ENCODE measurements at places on chromosomes 4 and X.

DNA sequence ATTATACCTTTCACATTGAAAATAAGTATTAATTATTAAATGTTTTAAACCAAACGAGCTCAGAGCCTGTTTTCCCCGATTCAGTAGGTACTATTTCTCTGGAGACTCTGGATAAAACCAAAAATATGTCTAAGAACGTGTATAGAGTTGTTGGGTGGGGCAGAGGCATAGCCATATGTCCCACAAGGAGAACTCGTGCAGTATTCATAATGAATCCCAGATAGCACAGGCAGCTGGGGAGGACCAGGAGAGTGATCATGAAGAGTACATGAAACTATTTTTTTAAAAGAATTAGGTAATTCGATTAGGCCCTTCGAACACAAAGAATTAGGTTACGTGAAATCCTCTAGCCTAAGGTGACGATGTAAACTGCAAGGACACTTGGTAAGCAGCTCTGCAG, 76.1 kb downstream of the CLDN22 start:
- no peak for DNase-seq

- DNase-seq = no peak
Observed at GRCh38 chr4:175035905-175036304, 117.7 kb downstream of the ADAM29 start.

DNA sequence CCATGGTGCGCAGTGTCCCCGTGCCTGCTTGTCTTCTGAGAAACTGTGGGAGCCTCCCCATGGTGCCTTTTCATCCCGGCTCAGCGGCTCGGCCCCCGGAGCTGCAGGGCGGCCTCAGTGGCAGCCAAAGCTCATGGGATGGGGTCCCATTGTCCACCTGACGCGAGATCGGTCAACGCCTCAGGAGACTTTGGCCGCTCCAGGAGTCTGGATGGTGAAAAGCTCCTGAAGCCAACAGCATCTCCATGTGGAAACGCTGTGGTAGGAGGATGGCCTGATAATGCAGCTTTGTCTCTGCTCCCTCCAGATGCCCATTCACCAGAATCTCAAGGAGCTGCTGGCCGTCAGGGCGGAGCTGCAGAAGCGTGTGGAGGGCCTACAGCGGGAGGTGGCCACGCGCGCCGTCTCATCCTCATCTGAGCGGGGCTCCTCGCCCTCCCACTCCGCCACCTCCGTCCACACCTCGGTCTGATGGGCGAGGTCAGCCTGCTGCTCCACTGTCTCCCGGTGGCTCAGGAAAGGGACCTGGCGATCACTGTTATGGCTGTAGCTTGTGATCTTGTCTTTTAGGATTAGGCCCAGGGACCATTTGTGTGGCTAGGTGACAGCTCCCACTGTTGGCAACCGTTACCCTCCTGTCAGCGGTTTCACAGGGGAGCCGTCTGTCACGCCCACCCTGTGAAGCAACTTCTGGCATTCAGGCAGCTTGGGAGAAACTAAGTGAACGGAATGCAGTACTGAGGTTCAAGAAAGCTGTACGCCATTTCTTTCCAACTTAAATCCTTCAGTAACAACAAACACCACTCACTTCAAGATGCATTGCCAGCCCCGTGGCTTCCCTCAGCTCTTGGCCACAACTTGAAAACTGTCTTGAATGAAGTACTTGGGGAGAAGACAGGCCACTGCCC, 69.3 kb downstream of the MTMR1 start:
- no peak for DNase-seq

DNA sequence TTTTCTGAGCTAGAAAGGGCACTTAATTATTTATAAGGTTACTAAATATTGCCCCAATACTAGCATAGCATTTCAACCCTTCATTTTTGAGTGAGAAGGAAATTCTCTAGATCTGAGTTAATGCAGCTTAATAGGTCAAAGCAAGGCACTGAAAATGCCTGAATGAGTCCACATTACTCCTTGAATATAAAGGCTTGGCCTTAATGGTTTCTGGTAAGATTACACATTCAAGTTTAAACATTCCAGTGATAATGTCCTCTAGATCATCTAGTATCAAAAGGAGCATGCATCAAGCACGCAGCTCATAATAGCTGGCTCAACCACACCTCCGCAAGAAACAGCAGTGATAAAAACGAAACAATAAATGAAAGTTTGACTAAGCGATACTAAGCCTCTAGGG, 87.5 kb downstream of the SPANXN3 start:
- DNase-seq = no peak

DNA sequence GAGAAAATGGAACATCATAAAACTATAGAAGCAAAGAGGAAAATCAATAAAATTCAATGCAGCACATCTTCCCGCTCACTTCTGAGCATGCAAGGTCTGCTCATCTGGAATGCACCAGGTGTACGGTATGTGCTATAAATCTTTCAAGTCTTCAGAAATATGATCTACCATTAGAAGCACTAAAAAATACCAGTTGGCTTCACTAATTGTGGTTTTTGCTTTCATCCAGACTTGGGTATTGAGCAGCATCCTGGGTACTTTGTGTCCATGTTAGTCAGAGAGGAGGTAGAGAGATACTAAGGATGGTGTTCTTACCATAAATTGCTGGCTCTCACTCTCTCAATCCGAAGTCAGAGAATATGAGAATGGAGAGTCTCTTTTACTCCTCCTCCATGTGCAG, 477.1 kb downstream of the PPARGC1A start:
- DNase-seq = no peak

DNA sequence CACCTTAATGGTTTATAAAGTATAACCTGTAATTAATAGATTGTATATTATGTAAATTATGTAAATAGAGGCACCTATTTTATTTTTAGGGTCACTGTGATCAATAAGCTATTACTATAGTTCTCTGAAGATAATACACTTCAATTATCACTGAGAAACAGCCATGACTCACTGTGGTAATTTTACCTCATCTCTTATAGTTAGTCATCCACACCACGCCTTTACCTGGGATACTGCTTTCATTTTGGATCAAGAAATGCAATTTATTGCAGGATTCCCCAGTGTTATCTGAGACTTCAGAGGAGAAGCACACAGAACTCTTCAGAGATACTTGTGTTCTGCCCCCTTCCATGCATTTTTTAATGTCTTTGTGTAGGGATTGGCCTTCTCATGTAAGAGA, 348.1 kb upstream of the ATOH1 start:
- DNase-seq = no peak

GRCh38 chr4:167943872-167944505, 148.3 kb upstream of the ANXA10 start:
- DNase-seq = no peak

DNA sequence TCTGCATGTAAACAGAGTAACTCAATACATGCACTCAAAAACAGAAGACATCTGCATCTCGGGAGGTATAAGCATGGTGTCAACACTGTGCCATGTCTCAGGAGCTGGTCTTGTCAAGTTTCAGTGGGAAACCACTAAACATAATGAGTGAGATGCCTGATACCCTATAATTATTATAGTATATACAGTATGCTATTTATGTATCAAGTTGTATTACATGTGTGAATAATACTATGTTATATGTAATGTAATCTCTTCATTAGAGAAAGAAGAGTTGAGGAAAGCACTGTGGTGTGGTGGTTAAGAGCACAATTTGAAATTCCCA, 2.5 kb downstream of the PPBP start:
- DNase-seq = no peak

DNA sequence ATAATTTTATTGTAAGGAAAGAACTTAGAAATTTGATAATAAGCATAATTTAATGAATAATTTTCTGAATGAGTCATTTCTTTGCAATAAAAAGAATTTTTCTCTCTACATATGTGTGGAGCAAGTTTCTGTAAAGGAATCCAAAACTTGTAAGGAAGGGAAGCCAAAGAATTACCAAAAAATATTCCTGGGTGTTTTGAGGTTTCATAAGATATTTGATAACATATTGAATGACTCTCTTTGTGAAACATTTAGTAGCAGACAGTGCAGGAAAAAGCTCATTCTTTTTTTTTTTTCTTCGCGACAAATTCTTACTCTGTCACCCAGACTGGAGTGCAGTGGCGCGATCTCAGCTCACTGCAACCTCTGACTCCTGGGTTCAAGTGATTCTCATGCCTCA, 469.0 kb upstream of the MAGEB2 start:
- DNase-seq = no peak

DNA sequence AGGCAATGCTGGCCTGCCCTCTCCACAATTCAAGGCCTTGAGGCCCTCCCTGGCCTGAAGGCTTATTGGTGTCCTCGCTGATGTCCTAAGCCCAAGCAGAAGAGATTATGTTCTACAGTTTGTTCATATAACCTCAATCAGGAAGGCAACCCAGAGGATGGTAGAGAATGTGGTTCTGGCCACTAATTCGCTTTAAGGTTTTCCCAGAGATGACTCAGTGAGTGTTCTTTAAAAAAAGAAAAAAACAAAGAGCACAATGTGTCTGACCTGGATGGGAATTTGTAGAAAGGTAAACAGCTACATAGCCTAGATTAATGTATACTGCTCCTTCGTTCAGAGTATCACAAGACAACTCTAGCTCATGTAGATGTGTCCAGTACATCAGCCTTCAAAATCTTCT, 66.0 kb downstream of the MANBA start:
- DNase-seq = no peak

DNA sequence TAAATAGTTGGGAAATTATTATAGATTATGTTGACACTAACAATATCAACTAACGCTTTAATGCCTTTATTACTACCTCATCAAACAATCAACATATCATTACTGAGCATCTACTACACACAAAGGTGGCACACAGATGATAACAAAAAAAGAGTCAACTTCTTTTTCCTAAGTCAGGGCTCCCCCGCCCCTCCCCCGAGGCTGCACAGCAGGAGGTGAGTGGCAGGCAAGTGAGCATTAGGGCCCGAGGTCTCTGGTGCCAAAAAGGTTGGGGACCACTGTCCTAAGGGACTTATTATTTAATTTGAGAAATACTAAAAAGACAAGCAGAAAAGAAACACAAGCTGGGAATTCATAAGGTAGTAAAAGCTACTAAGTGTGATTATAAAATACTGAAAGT, 50.3 kb upstream of the MCF2 start:
- no peak for DNase-seq

DNA sequence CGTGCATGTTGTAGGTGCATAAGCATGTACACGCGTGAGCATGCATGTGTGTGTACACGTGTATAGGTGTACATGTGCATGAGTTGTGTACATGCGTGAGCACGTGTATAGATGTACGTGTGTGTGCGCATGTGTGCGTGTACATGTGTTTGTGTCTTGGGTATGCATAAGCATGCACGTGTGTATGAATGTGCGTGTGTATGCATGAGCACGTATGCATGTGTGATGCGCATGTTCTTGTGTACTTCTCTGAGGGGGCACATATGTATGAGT, 9.0 kb downstream of the NAT8L start:
- no peak for DNase-seq

DNA sequence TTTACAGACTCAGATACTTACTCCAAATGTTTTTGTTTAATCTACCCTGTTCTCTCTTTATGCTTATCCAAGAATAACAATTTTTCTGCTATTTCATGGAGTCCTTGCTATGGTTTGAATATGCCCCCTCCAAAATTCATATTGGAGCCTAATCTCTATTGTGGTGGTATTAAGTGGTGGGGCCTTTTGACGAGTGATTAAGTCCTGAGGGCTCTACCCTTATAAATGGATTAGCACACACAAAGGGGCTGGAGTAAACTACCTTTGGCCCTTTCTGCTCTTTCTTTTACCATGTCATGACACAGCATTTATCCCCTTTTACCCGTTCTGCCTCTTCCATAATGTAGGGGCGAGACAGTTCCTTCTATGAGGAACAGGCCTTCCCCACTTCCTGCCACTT, 285.5 kb downstream of the GASK1B start:
- no peak for DNase-seq

GRCh38 chr4:155072417-155072816, 136.0 kb upstream of the NPY2R start:
- DNase-seq = no peak

DNA sequence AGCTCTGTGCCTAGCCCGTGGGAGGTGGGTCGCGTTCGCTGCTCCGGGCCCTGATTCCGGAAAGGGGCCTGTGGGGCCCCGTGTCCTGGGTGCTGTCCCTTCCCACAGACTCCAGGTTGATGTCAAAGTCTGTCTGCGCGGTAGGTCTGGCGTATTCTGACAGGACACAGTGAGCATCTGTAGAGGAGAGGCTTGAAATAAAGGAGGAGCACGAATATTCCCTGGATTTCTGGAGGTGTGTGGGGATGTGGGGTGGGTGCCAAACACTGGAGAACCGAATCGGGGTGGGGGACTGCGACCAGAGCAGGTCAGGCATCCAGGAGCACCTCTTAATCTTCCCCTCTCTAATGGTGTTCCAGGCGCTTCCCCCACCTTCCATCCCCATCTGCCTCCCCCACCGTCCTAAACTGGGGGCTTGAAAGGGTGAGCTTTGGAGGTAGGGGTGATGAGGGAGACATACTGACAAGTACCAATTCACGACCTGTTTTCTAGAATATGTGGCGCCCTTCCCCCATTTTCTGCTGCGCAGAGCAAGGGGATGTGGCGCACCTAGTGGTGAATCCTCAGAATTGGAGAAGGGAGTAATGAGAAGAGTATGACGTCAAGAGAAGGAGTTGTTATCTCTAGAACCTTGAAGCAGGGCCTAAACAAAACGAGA, 877 bp downstream of the GPRASP1 start:
- DNase-seq = peak; percentile 16

- DNase-seq = no peak
Observed at GRCh38 chr4:108148316-108148715, 20.4 kb downstream of the LEF1 start.

DNA sequence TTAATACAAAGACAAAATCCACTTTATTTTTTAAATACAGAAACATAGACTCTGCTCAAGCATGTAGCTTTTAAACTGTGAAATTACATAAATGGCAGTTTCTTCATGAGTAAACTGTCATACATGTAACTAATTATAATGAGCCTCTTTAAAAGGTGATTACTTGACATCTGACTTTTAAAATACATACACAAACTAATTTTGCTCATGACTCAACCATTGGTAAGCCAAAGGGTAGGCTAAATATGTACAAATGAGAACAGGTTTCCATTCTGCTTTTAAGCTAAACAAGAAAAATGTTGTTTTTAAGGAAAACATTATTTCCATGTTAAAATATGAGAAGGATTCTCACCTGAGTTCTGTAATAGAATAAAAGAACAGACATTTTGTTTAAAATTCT, 27.9 kb downstream of the CAMK2D start:
- DNase-seq = no peak

- no peak for DNase-seq
Observed at GRCh38 chr4:144645631-144646522, at the start of gene HHIP. HHIP (plus strand) TSS chr4:144646156; CDS start chr4:144646676, 520 bp downstream.

DNA sequence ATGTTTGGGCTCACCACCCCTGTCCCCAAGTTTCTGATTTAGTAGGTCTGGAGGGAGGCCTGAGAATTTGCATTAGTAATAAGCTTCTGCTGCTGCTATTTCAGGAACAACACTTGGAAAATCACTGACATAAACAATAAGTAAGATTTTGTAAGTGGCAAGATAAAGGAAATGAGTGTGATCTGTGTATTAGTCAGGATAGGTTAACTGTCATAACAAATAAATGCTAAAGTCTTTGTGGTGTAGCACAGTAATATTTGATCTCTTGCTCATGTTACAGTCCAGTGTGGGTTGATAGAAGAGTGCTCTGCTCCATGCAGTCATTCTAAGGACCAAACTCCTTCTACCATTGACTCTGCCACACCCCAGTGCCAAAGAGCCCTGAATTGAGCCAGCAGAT, 67.0 kb downstream of the NHS start:
- no peak for DNase-seq
